ENCODE measurements at places on chromosomes 11 and 22. TPM values are rescaled to one million over a fixed set of nuclear protein-coding genes. Genes with fewer than 3 reads are reported as not detected.

Gene BCO2
- total RNA-seq: 59.9 TPM

Gene KRTAP5-8
- total RNA-seq: not detected

Gene MPEG1
- total RNA-seq: 46.5 TPM

Gene RFPL2
- total RNA-seq: not detected

DNA sequence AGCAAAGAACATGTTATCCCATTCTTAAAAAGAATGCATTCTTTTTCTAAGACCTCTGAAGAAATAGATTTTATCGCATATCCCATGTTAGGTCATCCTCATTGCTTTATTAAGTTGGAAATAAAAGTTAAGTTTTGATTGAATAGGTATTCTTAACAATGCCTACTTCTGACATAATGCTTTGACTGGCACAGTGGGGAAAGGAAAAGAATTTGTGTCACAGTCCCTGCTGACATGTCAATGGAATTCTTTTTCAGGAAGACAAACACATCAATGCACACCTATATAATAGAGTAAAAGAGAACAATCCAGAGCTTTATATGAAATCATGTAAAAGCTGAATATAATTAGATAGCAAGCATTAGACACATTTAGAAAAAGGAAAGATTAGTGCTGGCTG is 105.7 kb downstream of the DBX1 start:
- DNase-seq: no peak

GRCh38 chr11:110968348-110969062 is 256.3 kb upstream of the ARHGAP20 start:
- no peak for DNase-seq

GRCh38 chr11:63884196-63884932 is 32.6 kb downstream of the RCOR2 start:
- no peak for DNase-seq

DNA sequence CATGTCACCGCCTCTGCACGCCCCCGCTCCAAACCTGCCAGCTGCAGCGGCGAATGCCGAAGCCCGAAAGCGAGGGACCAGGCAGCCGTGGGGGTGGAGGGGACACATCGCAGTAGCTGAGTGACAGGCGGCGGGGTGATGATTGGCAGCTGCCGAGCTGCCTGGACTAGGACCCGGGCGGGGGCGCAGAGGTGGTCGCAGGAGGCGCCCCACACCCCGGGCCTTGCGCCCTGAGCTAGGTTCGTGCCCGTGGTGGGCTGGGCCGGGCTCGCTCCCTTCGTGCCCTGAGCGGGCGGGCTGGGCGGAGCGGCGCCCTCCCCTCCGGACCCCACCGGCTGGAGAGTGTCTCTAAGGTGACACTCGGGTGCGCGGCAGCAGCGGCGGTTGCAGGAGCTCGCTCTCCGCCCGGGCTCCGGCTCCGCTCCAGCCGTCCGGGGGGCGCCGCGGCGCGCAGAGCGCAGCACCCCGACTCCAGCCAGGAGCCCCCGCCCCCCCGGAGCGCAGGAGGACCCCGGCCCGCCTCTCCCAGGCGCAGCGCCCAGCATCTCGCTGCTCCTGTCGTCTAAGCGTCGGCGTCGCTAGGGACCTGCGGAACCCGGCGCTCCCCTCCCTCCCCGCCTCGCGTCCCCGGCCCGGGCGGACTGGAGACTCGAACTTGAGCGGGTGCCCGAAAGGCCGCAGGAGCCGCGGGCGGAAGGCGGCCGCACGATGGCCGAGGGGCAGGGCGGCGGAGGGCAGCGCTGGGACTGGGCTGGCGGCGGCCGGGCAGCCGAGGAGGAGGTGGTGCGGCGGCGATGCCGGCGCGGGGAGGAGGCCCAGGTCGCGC is 14.5 kb upstream of the DGKZ start:
- DNase-seq: no peak

GRCh38 chr11:60504219-60504905 is 10.8 kb upstream of the MS4A13 start:
- DNase-seq: no peak

GRCh38 chr11:72685560-72686480 is 11.6 kb upstream of the PDE2A start:
- DNase-seq: no peak

DNA sequence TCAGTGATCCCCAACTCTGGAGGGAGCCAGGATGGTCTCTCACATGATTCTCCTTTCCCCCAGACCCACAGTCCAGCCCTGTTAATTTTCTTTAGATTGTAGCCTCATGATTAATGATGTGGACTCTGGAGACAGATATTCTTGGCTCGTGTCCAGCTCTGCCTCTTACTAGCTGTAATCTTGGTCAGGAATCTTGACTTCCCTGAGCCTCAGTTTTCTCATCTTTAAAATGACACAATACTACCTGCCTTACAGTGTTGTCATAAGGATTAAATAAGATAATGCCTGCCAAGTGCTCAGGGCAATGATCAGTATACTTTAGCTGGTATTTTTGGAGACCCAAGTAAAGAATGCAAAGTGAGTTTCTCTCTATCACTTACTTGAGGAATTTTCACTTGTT is 60.0 kb downstream of the SPECC1L start:
- DNase-seq: no peak

- DNase-seq: no peak
Observed at GRCh38 chr11:62128835-62129234, 5.0 kb downstream of the INCENP start.

DNA sequence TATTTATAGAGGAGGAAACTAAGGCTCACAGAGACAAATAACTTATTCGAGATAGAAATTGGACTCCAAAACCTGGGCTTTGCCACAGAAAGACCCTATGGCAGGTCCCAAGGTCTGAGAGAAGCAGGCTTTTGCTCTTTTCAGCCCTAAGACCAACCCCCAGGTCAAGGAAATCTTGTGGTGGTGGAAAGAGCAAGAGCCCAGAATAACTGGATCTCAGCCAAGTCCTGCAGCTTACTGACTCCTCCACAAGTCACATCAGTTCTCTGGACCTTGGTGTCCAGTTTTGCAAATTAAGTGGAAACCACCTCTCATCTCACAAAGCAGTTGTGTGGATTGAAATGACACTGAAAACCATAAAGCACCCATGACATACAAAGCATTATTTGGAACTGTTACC is 122.2 kb downstream of the C11orf58 start:
- no peak for DNase-seq

DNA sequence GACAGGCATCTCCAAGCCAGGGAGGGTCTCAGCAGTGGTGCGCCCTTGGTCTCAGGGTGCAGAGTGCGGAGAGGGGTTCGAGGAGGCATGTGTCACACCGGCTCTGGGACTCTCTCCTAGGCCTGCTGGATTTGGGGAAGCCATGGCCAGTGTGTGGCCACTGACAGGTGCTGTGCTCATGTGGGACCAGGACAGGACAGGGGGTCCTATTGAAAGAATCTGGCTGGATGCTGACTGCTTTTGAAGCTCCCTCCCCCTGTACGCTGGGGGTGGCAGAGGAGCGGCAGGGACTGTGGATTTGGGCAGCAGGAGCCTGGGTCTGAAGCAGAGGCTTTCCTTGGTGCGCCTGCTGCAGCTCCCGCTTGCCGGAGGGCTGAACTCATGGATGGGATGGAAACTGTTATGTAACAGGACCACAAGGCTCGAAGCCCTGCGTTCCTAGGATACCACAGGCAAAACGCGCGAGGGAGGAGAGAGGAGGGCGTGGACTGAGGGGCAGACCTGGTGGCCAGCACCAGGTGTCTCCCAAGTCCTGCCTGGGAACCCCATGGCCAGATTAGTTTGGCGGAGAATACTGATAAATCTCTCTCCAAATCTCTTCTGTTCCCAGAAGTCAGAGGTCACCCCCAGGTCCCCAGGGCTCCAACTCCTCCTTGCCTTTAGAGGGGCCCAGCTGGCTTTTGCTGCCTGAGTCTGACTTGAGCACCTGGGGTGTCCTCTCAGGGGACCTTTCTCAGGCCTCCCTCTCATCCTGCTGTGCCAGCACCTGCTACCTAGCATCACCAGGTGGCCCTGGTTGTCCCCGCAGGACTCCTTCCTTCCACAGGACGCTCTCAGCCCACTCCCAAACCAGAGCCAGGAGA is 13.8 kb upstream of the TEF start:
- DNase-seq: peak; percentile 57
